HL-60 (cell line): ENCODE measurements at places on chromosomes 11 and 22.
A peak's percentile ranks its signal among the peaks of the same experiment; 100 is the strongest.

DNA sequence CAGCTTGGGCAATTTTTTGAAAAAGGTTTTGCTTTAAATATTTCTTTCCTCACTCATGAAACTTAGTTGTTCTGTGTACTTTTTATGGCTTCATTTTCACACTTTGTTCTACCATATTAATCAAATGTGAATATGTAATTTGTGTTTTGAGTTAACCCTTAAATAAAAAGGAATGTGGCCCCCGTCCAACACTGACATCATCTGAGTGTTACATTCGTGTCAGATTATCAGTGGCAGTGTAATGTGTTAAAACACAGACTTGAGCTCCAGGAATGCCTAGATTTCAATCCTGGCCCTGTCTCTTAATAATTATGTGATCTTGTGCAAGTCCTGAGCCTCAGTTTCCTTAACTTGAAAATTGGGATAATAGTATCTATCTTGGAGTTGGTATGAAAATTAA, 5.6 kb downstream of the RTN3 start:
- no peak for DNase-seq

DNA sequence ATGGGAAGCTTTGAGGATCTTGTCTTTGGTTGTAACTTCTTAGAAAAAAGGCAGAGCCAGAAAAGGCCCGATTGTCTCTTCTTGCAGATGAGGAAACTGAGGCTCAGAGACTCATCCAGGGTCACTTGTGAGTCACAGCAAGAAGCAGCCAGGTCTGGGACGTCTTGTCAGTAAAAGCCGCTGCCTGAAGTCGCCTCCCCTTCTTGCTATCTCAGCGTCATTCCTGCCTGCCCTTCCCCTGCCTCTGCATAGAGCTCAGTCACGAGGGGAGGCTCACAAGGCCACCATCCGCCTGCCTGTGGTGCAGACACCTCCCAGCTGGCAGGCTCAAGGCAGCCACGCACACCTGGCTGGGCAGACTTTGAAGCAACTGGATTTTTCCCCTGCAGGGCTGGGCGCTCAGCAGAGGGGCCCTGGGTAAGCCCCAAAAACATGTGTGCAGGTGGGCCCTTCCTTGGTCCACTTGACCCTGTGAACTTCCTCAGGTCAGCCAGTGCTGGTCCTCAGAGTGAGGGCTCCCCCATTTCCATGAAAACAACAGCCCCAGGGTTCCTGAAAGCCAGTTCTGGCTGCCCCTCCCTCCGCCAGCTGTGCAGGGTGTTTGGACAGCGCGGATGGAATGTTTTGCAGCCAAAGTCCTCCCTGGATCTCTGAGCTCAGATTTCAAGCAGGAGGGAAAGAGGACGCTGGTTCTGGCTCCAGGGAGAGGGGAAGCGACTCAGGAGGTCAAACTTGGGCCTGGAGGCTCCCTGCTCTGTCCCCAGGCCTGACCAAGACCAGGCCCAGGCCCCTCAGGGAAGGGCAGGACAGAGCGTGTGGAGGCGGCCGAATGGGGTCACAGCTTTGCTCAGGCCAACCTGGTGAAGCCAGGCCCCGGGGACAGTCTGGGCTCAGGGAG, 6.0 kb upstream of the RAB3IL1 start:
- DNase-seq = no peak

DNA sequence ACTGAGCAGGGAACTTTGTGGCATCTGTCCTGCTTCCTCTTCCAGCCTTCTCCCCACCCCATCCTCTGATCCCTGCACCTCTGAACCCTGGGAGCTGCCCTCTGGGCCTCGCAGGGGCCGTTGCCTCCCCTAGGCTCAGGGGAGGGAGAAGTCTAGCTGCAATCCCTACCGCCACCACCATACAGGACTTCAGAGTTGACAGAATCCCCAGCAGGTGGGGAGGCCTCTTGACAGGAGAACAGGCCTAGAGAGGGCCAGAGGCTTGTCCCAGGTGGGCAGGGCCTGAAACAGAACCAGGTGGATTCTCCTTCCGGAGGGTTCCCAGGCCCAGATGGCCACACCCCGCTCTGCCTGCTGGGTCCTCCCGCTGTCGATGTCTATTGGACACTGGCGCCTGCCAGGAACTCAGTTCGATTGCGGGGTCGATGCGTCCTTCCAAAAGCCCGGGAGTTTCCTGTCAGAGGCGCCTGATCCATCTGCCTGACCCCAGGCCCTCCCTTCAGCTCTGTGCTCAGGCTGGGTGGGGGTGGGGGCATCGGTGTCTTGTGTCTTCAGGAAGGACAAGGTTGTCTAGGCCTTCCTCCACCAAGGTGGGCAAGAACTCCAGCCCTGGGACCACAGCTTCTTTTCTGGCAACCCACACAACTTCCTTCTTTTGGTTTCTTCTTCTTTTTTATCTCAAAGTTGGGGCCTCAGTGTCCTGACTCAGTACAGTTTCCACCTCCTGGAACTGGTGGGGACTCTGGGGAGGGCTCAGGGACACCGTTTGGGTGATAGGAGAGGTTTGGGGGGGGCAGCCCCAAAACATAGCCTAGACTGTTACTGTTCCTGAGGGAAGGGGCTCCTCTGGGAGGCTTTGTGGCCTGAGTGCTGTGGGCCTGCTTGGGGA, 6.4 kb downstream of the STARD10 start:
- peak; percentile 60 for DNase-seq

DNA sequence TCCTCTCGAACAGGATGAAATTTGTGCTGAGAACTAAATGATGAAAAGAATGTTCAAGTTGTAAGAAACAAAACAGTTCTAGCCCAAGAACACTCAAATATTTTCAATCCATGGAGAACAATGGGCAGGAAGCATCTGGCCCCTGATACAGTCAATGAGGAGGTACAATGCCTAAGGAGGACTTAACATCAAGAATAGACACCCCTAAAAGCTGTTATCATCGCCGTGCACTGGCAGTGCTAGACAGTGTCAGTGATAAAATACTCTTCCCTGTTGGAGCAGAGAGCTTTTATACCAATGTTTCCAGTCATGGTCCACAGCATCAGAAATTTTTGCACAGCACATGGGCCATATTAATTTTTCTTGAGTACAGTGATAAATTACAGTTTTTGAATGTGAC, 20.2 kb upstream of the VSTM5 start:
- no peak for DNase-seq

DNA sequence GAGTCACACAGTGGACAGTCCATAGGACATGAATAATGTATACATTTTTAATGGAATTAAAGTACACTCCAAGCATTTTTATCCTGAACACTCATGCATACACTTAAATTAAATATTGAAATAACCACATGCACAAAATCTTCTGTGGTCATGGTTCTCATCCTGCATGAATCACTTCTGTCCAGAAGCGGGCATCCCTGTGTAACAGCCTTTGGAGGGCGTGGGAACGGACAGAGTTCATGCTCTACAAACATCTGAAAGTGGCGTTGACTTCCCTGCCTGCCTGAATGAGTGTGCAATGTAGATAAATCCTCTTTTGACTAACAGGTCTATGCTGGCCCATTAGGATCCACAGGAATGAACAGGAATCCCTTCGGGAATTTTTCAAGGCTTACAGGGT, 780.2 kb downstream of the BRD1 start:
- DNase-seq = no peak

DNA sequence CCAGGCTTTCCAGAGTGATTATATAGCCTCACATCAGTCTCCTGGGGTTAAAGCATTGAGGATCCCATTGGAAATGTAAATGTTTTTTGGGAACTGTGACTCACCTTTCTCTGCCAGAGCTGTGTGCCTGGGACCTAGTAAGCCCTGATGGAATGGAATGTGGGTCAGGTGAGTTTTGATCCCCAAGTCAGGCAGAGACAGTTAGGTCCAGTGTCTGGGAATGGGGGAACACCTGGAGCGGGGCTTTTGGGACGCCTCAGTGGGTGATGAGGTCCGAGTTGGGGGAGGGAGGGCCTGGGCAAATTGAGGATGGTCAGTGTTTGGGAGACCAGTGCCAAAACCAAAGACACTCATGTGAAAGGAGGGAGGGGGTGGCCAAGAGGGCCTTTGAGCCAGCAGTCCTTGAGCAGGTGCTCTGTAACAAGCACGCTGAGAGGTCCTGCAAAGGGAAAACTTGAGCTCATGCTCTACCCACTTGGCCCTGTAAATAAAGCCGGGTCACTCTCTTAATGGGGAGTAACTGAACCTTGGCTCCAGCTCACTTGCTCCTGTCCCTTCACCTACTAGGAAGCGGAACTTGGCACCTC, 104.7 kb downstream of the NAV2 start:
- no peak for DNase-seq

- no peak for DNase-seq
These were observed 1.8 kb downstream of the CD82 start for GRCh38 chr11:44566952-44567875.

GRCh38 chr22:41360126-41360525, 21.6 kb upstream of the TEF start:
- DNase-seq = no peak

- peak; percentile 77 for DNase-seq
These were observed 596.8 kb upstream of the CNTN5 start for GRCh38 chr11:98423933-98424332.

GRCh38 chr11:46913484-46913883, 4.9 kb downstream of the LRP4 start:
- DNase-seq = no peak

- DNase-seq = no peak
These were observed at the start of gene SEPTIN5 for GRCh38 chr22:19714312-19715187. SEPTIN5 (plus strand) TSS chr22:19714503; CDS start chr22:19714589, 86 bp downstream.

DNA sequence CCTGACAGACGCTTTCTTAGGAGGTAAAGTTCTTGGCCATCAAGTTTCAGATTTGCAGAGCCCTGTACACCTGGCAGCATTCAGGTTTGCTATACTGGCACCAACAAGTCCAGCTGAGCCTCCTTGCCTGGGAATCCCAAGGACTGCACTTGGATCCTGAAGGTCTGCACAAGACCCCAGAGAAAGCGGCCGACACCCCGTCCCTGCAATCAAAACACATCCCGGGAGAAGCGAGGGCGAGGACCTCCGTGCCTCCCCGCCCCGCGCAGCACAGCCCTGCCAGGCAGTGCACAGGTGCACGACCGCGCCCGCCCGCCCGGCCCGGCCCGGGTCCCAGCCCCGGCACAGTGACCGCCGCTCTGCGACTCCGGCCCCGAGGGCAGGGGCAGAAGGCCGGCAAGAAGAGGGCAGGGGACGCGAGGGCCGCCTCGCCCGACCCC, 559 bp downstream of the MRTFA start:
- DNase-seq = no peak

- no peak for DNase-seq
These were observed 81.1 kb upstream of the EIF3D start for GRCh38 chr22:36610056-36610455.
